ENCODE measurements at places on chromosomes 7 and 10. TPM values are rescaled to one million over a fixed set of nuclear protein-coding genes. Genes with fewer than 3 reads are reported as not detected.

ATAD1 gene
- 49.3 TPM for total RNA-seq

ASB10 gene
- not detected for total RNA-seq

SPAM1 gene
- total RNA-seq = not detected

CALCR gene
- not detected for total RNA-seq

C10orf53 gene
- total RNA-seq = not detected

GARS1 gene
- total RNA-seq = 158 TPM

OR2A7 gene
- total RNA-seq = 3.9 TPM

Data from T-helper 1 cell treated with Interleukin-12 subunit alpha and Interleukin-12 subunit beta and Interleukin-4 antibody, amounts not matched to agents 30 ng/mL and 1 ng/mL, for 36 hours (primary cell).